NCI-H1436 treated with DMSO at 0.1 percent for 48 hours (cell line): ENCODE measurements at places on chromosomes 5 and 9.

DNA sequence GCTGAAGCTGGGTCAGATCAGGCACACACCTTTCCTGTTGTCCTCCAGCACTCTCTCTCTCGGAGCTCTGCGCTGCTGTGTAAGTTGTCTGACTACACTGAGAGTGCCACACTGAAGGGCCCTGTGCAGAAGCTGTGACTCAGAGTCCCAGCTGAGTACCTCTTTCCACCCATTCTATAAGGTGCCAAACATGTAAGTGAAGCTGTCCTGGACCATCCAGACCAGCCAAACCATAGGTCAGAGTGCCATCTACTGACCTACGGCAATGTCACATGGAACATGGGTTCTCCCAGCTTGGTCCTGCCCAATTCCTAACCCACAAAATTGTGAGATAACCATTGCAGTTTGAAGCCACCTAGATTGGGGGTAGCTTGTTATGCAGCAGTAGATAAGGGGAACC, 68.2 kb downstream of the ADCY2 start:
- DNase-seq: no peak

DNA sequence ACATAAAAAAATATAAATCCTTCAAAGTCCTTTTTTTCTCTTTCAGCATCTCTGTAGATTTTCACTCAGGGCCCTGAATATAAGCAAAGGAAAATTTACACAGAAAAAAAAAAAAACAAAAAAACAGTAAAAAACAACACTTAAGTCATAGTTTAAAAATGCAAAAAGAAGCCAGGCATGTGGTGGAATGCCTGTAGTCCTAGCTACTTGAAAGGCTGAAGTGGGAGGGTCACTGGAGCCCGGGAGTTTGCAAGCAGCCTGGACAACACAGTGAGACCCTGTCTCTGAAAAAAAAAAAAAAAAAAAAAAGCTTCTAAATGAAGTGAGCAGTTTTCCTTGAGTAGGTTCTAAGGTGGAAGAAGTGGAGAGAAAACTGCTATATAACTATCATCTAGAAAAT, 55.0 kb upstream of the BNC2 start:
- no peak for DNase-seq

- no peak for DNase-seq
Observed at GRCh38 chr9:672851-673250, 168.6 kb upstream of the DMRT1 start.

GRCh38 chr5:94276751-94277150, 341.7 kb downstream of the KIAA0825 start:
- DNase-seq: no peak

DNA sequence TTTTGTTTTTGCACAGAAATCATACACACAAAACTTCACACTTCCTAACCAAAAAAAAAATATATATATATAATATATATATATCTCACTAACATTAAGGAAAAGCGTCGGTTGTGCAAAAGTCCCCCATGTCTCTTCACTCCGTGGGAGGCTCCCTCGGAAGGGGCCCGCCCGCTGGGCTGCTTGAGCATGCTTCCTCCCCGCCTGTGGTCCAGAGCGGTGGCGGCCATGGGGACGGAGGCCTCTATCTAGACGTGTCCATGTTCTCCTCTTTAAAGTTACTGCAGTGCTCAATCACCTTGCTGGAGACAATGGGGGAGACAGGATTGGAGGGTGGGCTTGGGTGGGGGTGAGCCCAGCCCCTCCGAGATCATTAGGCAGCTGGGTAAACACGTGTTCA, 7.2 kb upstream of the ZDHHC12 start:
- DNase-seq: no peak

DNA sequence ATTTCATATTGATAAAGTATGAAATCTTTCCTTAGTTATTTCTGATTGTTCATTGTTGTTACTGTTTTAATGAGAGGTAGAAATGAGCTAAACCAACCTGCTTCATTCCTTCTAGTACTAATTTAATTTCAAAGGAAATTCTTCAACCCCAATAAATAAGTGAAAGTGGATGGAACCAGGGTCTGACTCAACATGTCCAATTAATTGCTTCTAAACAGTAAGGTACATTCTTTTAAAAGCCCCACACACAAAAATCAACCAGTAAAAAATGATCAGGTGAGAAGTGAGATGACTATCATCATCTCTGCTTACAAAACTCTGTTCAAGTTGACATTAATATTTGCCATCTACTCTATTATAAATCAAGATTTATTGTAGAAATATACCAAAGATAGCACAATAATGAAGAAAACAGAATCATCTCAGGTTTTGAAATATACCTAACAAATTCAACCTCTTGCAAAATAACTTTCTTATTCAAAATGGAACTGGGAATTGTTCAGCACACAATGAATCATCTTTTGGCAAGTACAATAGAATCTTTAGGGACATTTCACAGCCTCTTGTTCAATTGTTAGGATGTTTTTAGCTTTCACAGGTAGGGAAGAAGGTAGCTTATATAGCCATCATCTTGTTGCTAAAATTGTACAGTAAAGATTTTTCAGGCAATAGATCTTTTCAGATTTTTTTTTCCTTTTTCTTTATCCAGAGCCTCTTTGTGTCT, 114.5 kb downstream of the RPS23 start:
- no peak for DNase-seq

- DNase-seq: no peak
Observed at GRCh38 chr5:180133971-180134508, 62.5 kb upstream of the RNF130 start.

- no peak for DNase-seq
Observed at GRCh38 chr9:86521977-86522376, 167.8 kb upstream of the TUT7 start.

GRCh38 chr9:137458194-137459151, 661 bp downstream of the NSMF start:
- no peak for DNase-seq

DNA sequence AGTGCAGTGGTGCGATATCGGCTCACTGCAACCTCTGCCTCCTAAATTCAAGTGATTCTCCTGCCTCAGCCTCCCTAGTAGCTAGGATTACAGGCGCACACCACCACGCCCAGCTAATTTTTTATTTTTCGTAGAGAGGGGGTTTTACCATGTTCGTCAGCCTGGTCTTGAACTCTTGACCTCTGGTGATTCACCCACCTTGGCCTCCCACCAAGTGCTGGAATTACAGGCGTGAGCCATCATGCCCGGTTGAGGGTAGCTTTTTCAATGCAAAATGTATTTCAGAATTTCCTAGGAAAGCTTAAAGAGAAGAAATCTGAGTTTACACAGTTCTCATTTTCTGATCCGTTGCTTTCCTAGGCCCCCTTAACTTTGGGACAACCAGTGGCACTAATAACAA, 15.7 kb downstream of the BDP1 start:
- no peak for DNase-seq

GRCh38 chr5:17620627-17621026, 10.4 kb downstream of the TAF11L12 start:
- no peak for DNase-seq

- DNase-seq: no peak
Observed at GRCh38 chr9:124708074-124708473, 63.0 kb downstream of the NR6A1 start.

DNA sequence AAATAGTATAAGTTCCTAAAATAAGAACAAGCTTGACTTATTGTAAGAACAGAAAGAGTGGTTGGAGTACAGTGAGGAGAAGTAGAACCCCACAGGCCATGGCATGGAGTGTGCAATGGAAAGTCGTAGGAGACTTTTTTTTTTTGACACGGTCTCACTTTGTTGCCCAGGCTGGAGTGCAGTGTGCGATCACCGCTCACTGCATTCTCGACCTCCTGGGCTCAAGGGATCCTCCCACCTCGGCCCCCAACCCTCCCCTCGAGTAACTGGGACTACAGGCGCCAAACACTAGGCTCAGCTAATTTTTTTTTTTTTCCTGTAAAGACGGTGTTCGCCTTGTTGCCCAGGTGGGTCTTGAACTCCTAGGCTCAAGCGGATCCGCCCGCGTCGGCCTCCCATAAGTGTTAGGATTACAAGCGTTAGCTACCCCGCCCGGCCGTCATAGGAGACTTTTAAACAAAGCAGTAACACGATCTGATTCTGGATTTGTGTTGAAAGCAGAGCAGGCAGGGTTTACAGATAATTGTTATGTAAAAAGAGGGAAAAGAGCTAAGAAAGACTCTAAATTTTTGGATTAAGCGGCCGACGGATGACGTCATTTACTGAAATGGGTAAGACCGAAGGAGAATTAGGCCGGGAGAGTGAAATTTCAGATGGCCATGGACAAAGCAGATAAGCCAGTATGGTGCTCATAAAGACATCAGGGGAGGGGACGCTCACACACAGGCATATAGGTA, 752 bp downstream of the TSTD2 start:
- DNase-seq: peak; percentile 17

DNA sequence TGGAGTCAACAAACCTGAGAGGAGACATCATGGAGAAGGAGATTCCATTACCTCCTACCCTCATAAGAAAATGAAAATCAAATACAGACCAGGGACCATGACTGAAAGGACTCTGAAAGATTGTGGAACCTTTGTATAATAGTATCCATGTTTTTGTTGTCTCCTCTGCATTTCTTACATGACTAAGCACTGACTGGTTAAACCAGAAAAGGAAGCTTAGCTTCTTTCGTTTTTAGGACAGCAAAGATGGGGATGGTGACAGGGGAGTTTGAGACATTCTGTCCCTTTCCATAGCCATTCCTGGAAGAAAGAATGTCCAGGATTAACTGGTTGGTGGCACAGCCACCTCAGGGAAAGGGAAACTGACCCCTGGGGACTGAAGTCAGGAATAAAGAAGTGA, 22.2 kb downstream of the ITGA1 start:
- no peak for DNase-seq

GRCh38 chr9:85524531-85524930, 217.2 kb downstream of the AGTPBP1 start:
- DNase-seq: no peak

DNA sequence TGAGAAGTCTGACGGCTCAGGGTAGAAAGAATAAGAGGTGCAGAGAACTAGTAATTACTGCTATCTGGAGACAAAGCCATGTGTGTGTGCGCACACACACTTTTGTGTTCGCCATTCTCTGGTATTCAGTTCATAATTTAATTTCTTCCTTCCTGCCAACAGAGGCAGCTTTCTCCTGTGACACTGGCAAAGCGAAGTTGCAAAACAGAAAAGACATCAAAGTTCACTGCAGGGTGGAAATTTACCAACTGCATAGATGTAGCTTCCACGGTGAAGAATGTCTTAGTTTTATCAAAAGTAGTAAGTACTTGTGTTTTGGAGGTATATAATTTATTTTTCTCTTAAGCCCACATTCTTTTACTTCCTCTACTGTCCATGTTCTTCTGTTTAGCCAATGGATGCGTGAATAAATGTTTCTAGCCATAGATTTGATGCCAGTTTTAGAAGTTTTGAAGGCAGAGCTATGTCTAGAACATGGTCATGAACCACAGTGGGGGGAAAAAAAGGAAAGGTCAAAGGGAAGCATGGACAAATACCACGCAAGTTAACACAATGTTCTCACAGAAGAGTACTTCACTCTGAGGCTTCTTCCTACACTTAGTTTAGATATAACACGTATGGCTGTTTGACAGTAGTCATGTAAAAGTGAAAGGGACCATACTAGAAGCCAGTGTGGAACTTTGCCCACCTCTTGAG, 536.5 kb upstream of the GRIA1 start:
- no peak for DNase-seq

GRCh38 chr9:135030566-135031226, 56.8 kb upstream of the OLFM1 start:
- DNase-seq: no peak

DNA sequence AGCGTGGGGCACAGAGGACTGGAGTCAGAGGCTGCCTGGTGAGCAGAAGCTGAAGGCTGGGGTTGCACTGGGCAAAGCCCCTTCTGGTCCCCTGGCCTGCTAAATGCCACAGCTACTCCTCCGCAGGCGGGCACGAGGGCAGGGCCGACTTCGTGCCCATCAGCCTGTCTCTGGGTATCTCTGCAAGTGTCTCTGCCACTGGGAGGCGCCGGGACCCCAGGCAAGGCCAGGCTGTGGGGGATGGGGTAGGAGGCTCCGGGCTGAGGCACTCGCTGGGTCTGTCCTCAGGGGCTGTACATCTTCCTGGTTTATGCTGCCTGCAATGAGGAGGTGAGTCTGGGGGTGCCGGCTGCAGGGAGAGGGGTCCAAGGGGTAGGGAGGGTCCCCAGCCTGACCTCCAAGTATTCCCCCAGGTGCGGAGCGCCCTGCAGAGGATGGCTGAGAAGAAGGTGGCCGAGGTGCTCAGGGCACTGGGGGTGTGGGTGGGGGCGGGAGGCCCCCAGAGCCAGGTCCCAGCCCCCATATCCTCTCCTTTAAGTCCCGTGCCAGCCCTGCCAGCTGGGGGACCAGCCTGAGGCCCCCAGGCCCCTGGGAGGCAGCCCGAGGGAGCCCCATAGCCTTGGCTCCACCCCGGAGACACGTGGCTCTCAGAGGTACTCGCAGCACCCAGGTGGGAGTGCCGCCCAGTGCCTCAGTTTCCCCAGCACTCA, 25.1 kb downstream of the ADGRD2 start:
- no peak for DNase-seq

GRCh38 chr9:105168870-105169319, 75.6 kb upstream of the SLC44A1 start:
- DNase-seq: no peak

GRCh38 chr5:135430135-135430437, 17.1 kb downstream of the DCANP1 start:
- DNase-seq: no peak

DNA sequence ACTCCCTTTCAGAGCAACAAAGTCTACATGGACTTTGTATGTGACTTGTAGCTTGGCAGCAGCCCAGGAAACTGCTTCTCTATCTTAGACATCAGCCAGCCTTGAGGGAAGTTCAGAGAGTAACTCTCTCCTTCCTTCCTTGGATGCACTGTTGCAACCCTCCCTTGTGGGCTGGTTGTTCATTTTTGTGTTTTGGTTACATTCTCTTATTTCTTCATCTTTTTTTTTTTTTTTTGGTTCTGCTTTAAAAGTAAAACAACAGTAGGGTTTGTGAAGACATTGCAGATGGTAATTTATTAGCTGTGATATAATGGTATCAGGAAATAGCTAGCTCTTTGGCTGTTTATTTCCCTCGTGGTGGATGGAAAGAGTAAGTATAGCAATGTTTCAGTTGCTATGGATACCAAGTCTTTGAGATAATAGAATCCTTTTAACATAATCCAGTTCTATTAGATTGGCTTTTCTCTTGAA, 97.9 kb upstream of the MAMDC2 start:
- no peak for DNase-seq

- DNase-seq: no peak
Observed at GRCh38 chr9:129596541-129597331, 24.2 kb downstream of the C9orf50 start.

GRCh38 chr9:120235081-120235480, 344.9 kb downstream of the CDK5RAP2 start:
- DNase-seq: peak; percentile 85

- DNase-seq: no peak
Observed at GRCh38 chr5:147452165-147452811, 57.6 kb downstream of the DPYSL3 start.
